ENCODE measurements at places on chromosomes 7 and 10. TPM values are rescaled to one million over a fixed set of nuclear protein-coding genes. Genes with fewer than 3 reads are reported as not detected.

HYAL4 gene
- total RNA-seq: not detected

ASB10 gene
- not detected for total RNA-seq

RPEL1 gene
- 0.07 TPM for total RNA-seq

ADAM12 gene
- 3.7 TPM for total RNA-seq

ZNF804B gene
- not detected for total RNA-seq

NXPH1 gene
- not detected for total RNA-seq

CLEC2L gene
- not detected for total RNA-seq

All from A549 treated with Mapracorat at 1 μM for 4 hours (cell line).